ENCODE measurements at places on chromosomes 6 and 20.
A peak's percentile ranks its signal among the peaks of the same experiment; 100 is the strongest.

DNA sequence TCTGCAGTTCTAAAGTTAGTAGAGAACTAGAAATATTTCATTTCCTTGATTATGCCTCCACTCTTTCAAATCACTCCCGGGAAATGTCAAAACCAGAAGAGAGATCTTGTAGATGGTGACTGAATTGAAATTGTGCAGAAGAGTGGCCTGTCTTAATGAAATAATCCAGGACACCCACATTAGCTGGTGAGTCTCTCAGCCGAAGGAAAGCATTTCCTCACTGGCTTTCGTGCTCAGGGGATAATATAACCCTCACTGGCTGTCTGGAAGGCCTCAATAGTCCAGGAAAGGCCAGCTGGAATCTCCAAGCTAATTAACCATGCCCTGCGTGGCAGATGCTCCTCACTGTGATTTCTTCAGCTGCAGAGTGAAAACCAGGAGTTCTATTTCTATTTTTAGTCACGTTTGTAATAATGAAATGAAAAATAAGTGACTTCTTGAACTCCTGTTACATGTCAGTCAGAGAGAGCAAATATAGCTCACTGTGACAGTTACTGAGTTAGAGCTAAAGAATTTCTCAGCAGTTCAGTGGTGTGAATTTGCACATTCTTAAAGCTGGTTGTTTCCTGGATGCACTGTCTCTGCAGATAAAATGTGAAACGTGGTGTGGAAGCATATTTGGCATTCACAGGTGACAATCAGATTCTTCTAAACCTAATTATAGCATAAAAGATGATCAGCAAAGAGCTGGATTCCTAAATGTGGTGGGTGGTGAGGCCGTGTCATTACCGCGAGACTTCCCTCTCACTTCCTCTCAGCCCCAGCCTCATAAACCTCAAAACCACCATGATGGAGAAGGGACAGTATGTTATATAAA, 211.7 kb downstream of the LMBRD1 start:
- DNase-seq: peak; percentile 72

- DNase-seq: peak; percentile 81
Measured at GRCh38 chr6:26607434-26608230, 10.9 kb downstream of the ABT1 start.

DNA sequence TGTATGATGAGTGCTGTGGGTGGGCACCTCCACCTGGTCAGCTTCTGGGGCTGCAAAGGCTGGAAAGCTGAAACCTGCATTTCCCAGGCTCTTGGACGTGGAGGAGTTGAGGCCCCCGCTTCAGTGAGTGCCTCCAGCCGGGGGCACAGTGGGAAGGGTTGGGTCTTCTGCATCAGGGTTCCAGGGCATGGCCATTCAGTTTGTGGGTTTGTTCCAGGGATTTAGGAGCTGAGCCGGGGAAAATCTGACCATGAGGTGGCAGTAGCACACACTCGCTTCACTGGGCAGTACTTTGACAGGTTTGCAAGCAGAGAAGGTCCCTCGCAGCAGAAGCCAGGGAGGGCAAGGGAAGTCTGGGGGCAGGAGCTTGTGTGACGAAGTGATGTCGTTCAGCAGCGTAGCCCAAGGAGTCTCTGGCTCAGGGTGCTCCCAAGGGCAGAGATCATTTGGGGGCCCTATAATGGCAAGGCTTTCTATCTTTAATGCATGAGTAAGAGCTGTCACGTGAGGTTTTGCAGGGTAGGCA, 69.5 kb upstream of the SULF2 start:
- DNase-seq: peak; percentile 40

GRCh38 chr6:10535193-10535592, 14.0 kb downstream of the GCNT2 start:
- peak; percentile 56 for DNase-seq

GRCh38 chr6:131755597-131755996, 44.8 kb upstream of the CTAGE9 start:
- DNase-seq: no peak
